ENCODE measurements at places on chromosomes 7 and 10.

DNA sequence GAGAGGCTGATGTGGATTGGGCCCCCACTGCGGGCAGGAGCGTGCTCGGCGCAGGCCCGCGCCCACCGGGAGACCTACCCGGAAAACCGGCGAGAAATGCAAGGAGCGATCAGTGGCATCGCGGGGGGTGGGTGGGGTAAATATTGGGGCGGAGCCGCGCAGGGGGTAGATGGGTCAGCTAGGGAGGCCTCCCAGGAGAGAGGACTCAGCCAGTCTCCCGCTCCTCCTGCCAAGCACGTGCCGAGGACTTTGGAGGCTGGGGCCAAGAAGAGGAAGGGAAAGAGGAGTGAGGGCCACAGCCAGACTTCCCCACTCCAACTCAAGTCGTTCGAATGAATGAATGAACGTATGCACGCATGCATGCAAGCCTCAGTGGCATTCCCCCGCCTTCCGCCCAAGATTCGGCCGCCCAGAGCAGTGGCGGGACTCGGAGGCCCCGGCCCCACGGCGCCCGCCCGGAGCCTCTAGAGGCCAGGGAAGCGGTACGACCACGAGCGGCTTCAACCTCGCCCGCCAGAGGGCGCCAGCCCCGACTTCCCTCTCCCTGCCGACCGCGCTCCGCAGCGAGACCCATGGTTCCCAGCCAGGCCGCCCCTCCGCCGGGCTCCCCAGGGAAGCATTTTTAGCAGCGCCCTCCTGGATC is 3.6 kb downstream of the NPM3 start:
- DNase-seq = peak; percentile 88

DNA sequence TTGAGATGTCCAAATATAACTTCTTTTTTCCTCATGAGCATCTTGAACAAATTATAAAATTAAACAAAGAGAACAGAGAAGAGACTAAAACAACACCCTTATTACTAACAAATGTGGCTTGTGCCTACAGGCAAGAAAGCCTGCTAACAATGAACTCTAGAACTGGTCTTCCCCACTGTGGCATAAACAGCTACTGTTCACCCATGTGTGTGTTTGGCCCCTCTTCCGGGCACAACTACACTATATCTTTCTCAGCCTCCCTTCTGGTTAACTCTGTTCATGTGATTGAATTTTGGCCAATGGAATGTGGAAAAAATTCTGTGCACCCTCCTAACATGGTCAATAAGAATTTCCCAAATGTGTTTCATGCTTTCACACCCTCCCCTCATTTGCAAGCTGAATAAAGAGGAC is 117.0 kb downstream of the KBTBD2 start:
- DNase-seq = no peak

- DNase-seq = no peak
These were observed 805.6 kb downstream of the NRG3 start for GRCh38 chr10:82680608-82681007.

DNA sequence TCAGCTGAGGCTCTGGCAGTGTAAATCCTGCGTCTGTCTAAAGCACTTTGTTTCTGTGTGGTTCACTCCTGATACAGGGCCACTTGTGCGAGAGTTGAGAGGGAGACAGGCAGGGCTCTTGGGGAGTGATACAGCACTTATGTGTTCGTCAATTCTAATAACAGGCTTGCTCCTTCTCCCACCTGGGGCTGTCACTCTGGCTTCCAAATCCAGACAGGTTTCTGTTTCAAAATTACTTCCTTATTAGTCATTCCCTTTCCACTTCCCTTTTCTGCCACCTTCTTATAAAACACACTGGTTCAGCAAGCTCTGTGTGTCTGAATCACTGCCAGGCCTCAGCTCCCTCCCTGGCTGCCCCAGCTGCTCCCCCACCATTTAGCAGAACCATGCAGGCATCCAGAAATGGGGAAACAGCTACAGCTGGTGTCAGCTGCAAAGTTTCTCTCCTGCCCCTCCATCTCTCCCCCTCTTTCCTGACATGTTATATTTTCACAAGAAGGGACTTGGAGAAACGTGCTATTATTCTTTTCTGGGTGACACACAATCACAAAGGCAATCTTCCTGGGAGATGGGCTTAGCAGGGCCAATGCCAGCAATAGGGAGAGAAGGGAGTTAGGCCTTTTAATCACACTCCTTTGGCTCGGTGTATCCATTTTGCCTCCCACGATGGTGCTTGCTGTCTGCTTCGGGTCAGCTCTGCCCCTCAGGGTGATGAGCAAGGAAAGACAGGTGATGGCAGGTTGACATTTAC is 58.4 kb upstream of the ZNRF2 start:
- DNase-seq = no peak

DNA sequence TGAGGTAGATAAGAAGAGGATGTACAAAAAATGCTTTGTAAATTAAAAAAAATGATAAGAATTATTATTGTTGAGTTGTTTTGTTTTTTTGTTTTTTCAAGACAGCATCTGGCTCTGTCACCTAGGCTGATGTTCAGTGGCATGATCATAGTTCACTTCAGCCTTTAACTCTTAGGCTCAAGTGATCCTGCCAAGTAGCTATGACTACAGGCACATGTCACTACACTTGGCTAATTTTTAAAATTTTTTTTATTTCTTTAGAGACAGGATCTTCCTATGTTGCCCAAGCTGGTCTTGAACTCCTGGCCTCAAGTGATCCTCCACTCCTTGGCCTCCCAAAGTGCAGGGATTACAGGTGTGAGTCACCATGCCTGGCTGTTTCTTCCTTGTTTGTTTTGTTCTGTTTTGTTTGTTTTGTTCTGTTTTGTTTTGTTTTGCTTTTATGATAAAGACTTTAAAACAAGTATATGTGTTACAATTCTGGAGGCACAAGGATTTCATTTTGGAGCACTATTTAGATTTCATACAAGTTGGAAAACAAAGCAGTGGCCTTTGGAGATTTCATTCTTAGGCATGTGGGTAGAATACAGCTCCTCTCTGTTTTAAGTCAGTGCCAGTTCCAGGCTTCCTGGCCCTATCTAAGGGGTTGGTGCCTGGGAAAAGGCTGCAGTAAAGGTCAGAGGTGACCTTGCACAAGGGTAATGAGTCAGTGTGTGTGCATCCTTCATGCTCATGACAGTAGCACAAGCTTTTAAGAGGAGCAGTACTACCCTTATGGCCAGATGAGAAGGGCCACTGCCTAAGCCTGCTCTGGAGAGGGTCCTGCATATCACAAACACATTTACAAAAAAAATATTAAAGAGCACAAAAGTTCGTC is 17.9 kb downstream of the FGFBP3 start:
- no peak for DNase-seq

DNA sequence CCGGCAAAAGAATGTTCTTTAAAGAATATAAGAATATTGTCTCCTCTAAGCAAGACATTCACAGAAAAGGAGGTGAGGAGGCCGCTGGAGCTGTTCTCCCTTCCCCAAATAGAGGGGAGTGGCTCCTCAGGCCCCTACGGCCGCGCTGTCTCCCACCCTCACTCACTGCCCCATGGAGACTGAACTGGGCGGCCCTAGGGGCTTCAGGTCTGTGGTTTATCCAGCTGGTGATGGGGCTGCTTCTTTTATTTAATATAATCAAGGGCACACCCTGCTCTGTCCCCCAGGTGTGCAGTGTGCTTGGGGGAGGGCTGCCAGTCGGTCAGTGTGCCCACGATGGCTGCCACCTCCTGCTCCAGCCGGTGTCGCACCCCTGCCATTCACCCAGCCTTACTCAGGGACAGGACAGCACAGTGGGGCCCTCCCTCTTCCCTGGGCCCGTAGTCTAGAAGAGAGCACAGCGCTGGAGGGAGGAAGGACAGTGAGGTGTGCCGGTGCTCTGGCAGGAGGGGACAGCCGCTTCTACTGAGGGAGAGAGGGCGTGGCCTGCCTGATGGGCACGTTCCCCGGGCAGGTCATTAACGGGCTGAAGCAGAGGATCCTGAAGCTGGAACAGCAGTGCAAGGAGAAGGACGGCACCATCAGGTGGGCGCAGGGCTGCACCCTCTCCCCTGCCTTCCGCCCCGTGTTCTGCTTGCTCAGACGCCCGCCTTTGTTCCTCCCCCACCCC is 23.4 kb downstream of the IQCE start:
- no peak for DNase-seq

- DNase-seq = no peak
These were observed 36.0 kb upstream of the SLC26A3 start for GRCh38 chr7:107838816-107839565.

DNA sequence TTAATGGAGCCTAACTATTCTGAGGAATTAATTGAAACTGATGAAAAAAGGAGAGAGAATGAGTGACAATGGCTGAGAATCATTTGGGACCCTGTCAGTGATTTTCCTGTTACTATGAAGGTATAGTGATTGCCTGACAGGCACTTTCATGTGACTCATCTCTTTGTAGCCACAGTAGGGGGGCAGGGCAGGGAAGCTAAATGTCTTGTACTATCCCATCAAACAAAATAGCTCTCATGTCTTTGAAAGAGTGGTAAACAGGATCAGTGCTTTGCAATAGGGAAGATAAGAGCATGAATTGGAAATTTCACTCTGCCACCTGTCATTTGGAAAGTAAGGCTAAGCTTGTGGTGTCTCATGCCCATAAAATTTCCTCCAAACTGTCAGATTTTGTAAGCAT is 94.5 kb upstream of the GSDME start:
- no peak for DNase-seq

- no peak for DNase-seq
These were observed 21.7 kb downstream of the PAPOLB start for GRCh38 chr7:4840079-4840501.

GRCh38 chr7:48299580-48300169 is 128.4 kb downstream of the ABCA13 start:
- DNase-seq = peak; percentile 23

GRCh38 chr10:84256510-84257342 is 11.9 kb downstream of the RGR start:
- peak; percentile 32 for DNase-seq

GRCh38 chr10:80427541-80427940 is 19.2 kb downstream of the PRXL2A start:
- no peak for DNase-seq

GRCh38 chr10:117159390-117159789 is 21.3 kb upstream of the VAX1 start:
- DNase-seq = no peak

- DNase-seq = no peak
These were observed 98.3 kb downstream of the TMEM130 start for GRCh38 chr7:98771519-98771918.

DNA sequence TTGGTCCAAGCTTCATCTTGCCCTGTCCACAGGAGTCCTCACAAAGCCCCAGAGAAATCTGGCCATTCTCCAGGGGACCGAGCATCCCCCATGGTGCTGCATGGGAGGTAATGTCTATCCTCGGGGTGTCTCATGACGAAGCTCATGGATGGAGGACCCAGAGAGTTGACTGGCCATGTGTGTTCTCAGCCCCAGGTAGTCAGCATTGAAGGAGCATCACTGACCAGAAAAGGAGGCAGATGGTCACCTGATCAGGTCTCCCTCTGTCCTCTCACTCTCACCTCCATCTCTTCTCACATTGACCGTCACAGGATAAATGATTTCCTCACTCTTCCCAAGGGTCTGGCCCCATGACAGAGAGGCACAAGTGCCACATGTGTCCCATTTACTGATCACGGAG is 33.4 kb upstream of the GDF10 start:
- no peak for DNase-seq

- no peak for DNase-seq
These were observed 39.4 kb downstream of the ZCCHC24 start for GRCh38 chr10:79405995-79406515.

GRCh38 chr7:110001254-110001938 is 1089.5 kb upstream of the LRRN3 start:
- DNase-seq = no peak

DNA sequence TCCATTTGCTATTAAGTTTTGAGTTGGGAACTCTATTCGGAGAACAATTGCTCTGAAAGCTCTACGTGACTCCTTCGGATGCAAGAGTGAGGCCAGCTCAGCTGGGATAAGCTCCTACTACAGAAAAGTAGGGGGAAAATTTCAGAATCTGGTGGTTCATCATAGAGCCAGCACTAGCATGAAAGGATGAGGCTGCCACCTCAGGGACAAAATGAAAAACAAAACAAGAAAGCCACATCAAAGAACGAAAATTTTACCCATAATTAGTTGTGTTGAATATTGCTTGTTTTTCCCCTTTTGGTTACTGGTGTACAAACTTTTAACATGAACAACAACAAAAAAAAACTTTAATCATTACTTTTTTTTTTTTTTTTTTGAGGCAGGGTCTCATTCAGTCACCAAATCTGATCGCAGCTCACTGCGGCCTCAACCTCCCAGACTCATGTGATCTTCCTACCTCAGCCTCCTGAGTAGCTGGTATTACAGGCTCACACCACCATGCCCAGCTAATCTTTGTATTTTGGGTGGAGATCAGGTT is 39.7 kb upstream of the NFE2L3 start:
- DNase-seq = no peak

- DNase-seq = no peak
These were observed 111.1 kb downstream of the RNF216 start for GRCh38 chr7:5670183-5670935.

DNA sequence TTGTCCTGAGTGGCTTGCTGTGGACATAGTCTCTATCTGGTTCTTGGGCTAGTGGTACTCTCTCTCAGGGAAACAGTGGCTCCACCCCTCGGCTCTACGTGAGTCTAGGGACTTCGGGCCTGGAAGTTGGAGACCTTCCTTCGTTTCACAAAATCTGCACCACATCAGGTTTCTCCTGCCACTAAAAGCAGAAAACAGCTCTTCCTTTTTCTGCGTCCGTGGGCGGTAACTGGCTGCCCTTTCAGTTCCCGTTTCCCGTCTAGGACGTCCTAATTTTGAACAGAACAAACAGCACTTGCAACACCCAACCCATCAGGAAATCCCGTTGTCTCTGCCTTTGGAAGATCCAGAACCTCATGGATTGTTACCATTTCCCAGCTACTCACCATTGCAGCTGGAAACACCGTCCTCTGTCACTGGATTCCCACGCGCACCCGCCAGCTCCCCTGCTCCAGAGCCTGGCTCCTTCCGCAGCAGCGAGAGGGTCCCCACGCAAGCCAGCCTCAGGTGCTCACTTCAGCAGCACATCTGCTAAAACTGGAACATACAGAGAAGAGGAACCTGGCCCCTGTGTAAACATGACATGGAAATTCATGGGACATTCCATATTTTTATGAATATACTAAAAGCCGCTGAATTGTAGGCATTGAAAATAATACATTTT is 311.4 kb upstream of the AKR1E2 start:
- DNase-seq = no peak

GRCh38 chr7:73742753-73743641 is 4.4 kb upstream of the ABHD11 start:
- DNase-seq = no peak

GRCh38 chr10:81116201-81116600 is 578.5 kb downstream of the SH2D4B start:
- no peak for DNase-seq

DNA sequence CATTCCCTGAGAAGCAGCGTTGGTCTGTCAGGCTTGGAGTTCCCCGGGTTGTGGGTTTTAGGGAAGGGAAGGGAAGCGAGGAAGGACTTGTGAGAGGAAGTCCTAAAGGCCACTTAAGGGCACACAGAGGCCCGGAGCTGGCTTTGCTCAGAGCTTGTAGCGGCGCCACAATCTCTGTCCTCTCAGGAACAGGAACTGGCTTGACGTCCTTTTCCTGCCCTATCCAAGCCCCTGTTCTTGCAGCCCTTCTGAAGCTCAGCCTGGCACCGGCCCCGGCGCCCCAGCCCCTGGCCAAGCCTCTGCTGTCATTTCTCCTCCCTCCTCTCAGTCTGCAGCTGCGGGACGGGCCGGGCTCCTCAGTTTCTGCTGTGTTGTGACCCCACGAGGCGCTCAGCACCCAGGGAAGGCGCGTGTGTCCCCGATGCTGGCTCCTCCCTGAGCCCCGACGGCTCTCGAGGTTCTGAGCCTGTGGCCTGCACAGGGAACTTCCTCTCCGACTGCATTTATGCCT is at the start of gene GIMAP8:
GIMAP8 (plus strand) TSS at position 140 of the 511 bp plus-strand sequence. CDS start 16,069 bp downstream, outside the sequence.
- DNase-seq = peak; percentile 76

- no peak for DNase-seq
These were observed 75.0 kb downstream of the GPR141 start for GRCh38 chr7:37758501-37759045.
